ENCODE measurements at places on chromosomes 7 and 10.

DNA sequence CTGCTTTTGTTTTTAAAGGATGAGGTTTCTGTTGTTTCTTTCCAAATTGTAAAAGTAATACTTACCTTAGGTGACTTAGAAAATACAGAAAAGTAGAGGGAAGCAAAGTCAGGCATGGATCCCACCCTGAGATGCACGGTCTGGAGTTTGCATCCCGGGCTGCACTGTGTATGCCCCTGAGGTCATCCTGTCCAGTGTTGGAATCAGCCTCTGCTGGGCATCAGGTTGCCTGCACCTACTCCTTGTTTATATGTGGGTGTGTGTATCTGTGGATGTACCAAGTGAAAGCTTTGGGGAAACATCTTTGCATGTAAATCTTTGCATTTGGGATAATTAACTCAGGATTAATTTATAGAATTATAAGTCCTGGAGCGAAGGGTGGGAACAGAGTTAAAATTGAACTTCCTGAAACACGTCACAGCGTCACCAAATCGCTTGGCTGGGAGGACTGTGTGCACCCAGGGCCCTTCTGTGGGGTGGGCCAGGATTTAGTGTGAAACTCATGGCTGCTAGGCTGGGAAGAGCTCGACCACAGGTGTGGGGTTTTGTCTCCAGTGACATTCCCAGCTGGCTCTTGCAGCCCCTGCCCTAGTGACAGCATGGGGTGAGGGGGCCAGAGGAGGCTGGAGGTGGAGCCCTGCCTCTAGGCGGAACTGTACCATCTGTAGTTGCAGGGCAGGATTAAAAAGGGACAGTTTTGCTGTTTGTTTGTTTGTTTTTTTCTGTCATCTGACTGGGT is 27.9 kb downstream of the GTF2IRD1 start:
- no peak for DNase-seq

GRCh38 chr7:151769188-151769821 is 107.6 kb downstream of the PRKAG2 start:
- no peak for DNase-seq

GRCh38 chr10:100155936-100156335 is 29.9 kb downstream of the ERLIN1 start:
- no peak for DNase-seq

GRCh38 chr7:8259586-8260222 is 2.3 kb downstream of the ICA1 start:
- DNase-seq: no peak

DNA sequence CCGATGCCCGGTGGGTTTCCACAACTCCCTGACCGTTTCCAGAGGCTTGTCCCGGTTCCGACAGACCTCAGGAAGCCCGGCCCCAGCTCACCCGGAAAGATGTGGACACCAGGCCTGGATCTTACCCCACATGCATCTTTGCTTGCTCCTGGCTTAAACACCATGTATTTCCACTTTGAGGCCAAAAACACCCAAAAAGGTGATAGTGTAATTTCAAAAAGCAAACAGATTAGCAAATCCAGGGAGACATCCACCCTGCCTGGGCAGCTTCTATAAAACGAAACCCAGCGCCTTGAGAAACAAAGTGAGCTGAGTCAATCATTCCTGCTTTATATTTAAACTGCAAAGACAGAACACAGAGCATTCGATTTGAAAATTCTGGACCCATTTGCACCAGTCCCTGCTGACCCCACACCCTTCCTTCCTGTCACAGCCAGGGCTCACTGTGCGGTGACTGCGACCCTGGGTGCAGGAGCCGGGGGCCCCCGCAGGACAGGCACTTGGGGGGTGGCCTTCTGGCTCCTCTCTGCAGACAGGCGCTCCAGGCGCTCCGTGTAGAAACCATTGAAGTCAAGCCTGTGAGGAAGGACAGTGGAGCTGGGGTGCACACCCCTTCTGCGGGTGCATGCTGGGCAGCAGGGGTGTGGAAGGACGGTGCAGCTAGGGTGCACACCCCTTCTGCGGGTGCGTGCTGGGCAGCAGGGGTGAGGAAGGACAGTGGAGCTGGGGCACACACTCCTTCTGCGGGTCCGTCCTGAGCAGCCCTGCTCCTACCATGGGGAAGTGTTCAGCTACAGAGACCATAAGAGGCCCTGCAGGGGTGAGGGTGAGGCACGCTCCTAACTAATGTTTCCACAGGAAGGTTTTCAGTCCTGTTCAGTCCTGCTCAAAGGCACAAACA is 2.9 kb upstream of the ADAM8 start:
- no peak for DNase-seq

GRCh38 chr10:121268863-121269432 is 329.3 kb downstream of the FGFR2 start:
- no peak for DNase-seq

GRCh38 chr7:149748076-149748874 is 25.1 kb downstream of the ZNF467 start:
- DNase-seq: no peak

DNA sequence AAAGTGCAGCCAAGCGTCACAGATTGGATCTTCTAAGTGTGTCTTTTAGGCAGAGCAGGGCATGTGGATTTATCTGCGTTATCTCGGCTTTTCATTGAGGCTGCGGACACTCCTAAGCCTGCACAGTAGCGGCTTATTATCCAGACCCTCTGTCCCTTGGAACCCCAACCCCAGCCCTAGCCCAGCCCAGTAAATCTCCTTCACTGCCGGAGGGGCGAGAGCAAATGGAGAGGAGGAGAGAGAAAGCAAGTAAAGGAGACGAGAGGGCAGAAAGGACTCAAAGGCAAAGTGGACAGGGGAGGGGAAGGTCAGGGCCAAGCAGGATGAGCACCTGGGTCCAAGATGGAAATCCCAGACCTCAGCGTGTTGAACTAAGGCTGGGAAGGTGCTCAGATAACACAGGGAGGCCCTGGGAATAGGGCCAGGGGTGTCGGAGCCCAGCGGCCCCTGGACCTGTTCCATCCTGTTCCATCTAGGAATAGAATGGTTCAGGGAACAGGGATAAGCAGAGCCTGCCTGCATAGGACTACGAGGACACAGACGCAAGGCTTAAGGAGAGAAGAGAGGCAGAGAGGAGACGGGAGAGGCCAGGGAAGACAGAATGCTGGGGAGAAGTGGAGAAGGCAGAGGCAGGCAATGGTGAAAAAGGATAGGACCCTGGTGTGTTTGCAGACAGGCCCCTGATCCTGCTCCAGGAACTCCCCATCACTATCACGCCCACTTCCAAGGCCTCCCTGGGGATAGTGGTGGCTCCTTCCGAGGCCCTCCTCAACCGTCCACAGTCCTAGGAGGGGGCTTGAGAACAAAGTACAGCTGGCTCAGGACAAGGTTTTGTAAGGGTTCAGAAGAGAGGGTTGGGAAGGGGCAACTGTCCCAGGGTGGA is 99.6 kb downstream of the CHST15 start:
- DNase-seq: no peak

DNA sequence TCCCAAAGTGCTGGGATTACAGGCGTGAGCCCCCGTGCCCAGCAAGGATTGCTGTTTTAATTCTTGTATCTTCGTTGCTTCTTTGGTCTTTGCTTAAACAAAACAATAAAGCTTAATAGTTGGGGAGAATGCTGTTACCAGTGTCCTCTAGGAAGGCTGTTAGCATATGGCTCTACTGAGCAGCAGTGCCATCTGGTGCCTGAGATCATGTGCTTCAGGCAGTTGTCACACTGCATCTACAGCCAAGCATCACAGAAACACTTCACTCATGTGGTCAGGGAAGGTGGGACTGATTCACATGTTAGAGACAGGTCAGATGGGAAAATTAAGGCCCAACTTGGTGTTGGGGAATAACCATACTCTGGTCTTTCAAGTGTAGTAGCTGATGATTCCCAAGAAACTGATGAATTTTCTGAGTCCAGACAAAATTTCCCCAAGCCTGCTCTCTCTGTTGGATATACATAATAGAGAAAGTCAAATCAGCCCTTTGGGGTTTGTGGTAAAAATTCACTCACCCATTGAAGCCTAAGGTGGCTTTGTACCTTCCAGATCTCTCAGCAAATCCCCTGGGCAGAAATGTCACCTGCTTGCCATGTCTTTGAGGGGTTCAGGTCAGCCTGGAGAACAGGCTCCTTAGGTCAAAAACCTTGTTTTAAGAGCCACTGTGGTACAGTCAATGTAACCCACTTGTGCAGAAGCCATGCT is 28.4 kb downstream of the UBE2D4 start:
- DNase-seq: no peak

- DNase-seq: no peak
Observed at GRCh38 chr7:127907110-127908040, 123.9 kb downstream of the LRRC4 start.

GRCh38 chr10:106493226-106493625 is 671.3 kb downstream of the SORCS1 start:
- DNase-seq: no peak

- no peak for DNase-seq
Observed at GRCh38 chr10:113340282-113340681, 212.6 kb upstream of the HABP2 start.

DNA sequence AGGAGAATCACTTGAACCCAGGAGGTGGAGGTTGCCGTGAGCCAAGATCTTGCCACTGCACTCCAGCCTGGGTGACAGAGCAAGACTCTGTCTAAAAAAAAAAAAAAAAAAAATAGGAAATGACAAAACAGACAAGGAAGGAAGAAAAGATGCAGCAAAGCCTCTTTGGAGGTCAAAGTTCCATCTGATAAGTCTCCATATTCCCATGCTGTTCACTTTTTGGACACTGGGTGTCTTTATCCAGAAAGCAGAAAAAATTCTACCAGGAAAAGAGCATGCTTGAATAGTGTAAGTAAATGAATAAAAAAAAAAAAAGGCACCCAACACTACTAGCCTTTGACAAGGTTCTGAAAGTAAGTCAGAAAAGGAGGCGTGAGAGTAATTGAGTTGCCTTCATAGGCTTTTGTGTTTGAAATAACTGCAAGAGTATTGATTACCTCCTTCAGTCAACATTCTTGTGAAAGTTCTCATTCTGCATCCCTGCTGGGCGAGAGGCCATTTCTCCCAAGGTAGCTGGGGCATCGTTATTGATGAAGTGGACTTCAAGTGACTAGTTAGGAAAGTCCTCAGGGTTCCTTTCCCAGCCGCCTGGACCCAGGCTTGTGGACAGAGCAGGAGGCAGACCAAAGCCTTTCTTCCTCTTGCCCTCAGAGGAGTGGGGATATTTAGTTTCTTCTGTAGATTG is 133.3 kb upstream of the KIF5B start:
- DNase-seq: no peak

GRCh38 chr10:132417257-132417910 is 20.4 kb downstream of the PWWP2B start:
- no peak for DNase-seq

DNA sequence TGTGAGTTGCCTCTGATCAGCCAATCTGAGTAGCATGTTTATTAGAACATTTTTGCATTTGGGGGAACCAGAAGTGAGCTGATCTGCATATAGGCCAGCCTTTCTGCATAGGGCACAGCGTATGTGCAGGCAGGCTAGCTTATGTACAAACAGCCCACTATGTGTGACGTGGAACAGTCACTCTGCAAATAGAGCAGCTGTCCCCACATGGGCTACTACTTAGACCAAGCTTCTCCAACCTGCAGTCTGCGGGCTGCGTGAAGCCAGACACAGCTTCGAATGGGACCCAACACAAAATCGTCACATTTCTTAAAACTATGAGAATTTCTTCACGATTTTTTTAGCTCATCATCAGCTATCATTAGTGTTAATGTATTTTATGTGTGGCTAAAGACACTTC is 134.1 kb upstream of the FAM20C start:
- DNase-seq: no peak

DNA sequence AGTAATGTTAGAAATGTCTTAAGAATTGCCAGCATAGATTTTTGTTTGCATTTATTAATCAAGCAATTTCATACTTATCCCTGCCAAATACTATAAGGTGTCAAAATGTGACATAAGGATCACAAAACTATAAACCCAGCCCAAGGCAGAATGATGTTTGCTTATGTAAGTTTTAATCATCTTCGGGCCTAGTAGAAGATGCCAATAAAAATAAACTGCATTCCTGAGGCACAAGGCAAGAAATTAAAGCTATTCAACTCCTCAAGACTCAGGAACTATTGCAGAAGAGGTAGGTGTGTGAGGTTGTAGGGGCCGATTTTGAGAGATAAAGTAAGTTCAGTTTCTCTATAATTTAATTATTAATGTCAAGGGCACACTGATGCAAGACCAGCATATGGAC is 189.4 kb upstream of the AHR start:
- DNase-seq: no peak

DNA sequence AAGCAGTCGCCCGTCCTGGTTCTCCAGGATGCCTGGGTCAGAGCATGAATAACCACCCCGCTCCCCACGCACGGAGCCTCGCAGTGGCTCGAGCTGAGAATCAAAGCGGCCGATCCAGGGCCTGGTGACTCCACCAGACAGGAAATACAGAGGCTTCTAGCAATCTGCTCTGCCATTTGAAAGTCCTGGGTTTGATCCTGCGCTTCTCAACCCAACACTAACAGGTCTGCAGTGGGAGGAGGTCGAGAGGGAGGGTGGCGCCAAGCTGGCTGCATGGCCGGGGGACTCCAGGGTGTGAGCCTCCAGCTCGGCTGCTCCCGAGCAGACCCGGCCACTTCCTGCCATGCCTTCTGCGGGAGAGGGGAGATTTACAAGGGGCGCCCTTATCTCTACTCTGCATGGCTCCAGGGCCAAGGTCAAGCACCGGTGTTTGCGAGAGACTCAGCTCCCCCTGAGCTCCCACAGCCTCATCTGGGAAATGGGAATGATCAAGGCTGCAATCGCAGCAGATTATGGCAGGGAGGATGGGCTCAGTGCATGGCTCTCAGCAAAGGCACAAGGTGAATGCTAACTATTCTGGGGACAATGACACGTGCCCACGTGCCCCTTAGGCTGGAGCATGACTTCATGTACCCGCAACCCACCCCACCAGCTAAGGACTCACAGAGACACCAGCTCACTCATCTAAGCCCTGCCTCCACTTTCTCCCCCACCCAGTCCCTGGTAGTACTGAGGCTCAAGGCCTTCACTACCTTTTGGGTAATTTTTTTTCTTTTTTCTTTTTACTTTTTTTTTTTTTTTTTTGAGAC is 73.9 kb upstream of the TNRC18 start:
- no peak for DNase-seq

GRCh38 chr7:18046601-18047000 is 19.0 kb upstream of the PRPS1L1 start:
- DNase-seq: no peak
